ENCODE measurements at places on chromosomes 5 and 9. TPM values are rescaled to one million over a fixed set of nuclear protein-coding genes. Genes with fewer than 3 reads are reported as not detected.

The SPATA31A3 gene
- not detected for total RNA-seq

The WNT8A gene
- not detected for total RNA-seq

The IL33 gene
- total RNA-seq, result not detected

The SPINK6 gene
- total RNA-seq, result not detected

DNA sequence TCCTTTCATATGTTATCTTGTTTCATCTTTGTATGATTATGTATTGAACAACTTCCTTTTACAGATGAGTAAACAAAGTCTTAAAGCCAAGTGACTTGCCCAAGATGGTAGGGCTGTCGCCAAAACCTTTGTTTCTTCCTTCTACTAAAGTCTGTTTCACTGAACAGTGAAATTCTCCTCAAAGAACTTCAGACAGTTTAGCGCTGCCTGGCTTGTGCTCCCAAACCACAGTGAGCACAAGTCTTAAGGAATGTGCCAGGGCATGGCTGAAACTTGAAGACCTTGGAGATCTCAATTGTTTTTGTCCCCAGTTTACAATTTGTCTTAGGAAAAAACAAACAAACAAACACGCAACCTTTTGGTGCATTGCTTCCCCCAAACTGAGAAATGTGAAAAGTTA lies 273.5 kb downstream of the CRB2 start:
- no peak for DNase-seq

- DNase-seq, result no peak
Observed at GRCh38 chr9:28363151-28363562, 789.9 kb upstream of the C9orf72 start.

DNA sequence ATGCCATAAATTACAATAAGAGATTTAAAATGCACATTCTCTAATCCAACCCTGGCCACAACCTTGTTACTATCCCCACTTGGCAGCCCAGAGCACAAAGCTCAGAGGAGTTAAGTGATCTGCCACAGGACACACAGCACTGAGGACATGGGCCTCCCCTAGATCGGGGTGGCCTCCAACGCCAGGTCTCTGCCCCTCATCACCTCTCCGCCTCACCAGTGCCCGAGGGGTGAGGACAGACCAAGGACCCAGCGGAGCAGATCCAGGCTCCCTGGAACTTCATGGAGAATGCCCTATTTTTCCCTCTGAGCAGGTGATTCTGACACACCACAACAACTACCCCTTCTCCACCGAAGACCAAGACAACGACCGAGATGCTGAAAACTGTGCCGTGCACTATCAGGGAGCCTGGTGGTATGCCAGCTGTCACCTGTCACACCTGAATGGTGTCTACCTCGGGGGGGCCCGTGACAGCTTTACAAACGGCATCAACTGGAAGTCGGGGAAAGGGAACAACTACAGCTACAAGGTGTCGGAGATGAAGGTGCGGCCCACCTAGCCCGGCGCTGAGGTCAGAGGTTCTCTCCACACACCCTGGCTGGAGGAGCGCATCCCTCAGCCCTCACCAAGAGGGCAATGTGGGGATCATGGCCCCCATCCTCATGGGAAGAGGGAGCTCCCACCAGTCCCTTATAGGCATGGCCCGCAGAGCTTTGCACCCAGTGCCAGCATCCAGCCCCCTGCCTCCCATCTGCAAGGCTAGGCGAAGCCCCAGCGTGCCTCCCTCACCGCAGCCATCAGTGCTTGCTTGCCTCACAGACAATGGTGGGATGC lies 12.5 kb upstream of the FCN2 start:
- DNase-seq, result no peak

- DNase-seq, result no peak
Observed at GRCh38 chr9:899440-900184, 58.1 kb downstream of the DMRT1 start.

- no peak for DNase-seq
Observed at GRCh38 chr9:30507166-30507565, 1877.3 kb upstream of the ACO1 start.

DNA sequence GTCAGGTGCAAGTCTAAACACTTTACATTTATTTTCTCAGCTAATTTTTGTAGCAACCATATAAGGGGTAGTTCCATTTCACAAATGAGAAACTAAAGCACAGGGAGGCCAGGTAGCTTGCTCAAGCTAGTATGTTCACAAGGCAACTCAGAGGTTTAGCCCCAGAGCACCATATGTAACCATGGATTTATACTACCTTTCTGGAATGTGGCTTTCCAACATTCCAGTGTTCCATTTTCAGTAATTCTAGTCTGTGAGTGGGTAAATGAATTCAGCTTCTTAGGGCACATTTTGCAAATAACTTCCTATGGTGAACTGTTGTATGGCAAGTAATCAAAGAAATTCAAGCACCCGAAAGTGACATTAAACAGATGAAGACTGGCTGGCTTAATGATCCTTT lies 25.0 kb upstream of the CAST start:
- no peak for DNase-seq

- no peak for DNase-seq
Observed at GRCh38 chr5:168137265-168137664, 154.2 kb upstream of the WWC1 start.

DNA sequence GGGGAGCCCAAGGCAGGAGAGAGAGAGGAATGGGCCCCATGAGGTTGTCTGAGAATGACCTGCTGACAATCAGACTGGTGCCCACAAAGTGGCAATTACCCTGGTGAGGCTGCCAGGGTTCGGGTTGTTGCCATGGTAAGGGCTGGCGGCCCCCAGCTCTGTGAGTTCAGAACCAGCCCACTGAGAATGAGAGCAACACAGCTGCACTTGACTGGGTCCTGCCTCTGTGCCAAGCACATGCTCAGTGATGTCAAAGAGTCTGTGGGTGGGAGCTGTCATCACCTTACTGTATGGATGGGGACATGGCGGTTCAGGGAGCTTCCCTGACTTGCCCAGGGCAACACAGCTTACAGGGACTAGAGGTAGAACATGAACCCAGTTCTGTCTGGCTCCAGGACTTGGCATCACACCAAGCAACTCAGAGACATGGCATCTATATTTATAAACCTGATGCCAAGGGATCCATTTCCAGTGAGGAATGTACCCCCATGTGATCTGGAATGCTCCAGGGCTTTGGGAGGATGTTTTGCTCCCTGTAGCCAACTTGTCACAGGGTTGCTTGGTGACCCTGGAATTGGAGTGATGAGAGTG lies 38.2 kb upstream of the TEX48 start:
- DNase-seq, result no peak

DNA sequence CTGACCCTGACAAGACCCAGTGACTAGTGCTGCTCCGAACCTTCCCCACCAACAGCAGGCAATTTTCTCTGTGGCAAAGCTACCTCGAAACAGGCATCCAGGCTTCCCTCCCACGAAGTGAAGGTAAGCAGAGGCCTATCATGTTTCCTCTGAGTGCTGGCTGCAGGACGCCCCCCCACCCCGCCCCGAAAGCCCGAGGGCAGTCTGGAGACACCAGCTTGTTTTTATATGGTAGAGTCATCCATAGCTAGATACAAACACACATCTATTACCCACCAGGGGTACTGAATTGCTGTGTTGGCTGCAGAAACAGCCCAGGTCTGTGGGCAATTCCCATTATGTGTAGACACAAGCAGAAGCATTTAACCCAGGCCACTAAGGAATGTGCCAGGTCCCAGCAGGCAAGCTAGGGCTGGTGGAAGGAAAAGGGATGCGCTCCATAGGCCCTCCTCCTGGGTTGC lies 40.4 kb downstream of the LIX1 start:
- DNase-seq, result no peak
